ENCODE measurements at places on chromosomes 4 and X.
A peak's percentile ranks its signal among the peaks of the same experiment; 100 is the strongest.

DNA sequence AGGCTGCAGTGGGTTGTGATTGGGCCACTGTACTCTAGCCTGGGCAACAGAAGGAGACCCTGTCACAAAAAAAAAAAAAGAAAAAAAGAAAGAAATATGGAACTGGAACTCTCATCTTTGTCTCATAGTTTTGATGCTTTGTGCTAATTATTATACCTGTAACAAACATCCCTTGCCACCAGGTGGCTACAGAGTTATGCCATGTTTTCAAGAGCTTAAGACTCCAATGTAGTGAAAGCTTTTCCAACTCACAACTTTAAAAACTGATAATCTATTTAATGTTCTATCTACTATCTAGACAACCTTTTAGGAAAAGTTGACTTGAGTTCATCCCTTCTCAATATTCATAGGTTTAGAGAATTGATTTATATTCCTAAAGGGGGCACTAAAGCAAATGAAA, 42.4 kb downstream of the HTR2C start:
- H3K27me3 ChIP-seq, result peaks cover 4% of the 10 kb centered on the region
- DNase-seq, result no peak
- H3K27ac ChIP-seq, result no peak overlapping the region
- no peak overlapping the region for H3K4me3 ChIP-seq

GRCh38 chr4:185346975-185347601, 48.6 kb downstream of the LRP2BP start:
- H3K4me1 ChIP-seq, result no peaks in the 10 kb centered on the region
- no peak overlapping the region for H3K4me3 ChIP-seq
- peaks cover 30% of the 10 kb centered on the region for H3K36me3 ChIP-seq
- no peak for DNase-seq

GRCh38 chr4:158624889-158625478, 46.7 kb downstream of the C4orf46 start:
- H3K36me3 ChIP-seq, result no peaks in the 10 kb centered on the region
- H3K27ac ChIP-seq, result no peak overlapping the region
- DNase-seq, result no peak

- DNase-seq, result no peak
- H3K27me3 ChIP-seq, result no peaks in the 10 kb centered on the region
- no peaks in the 10 kb centered on the region for H3K36me3 ChIP-seq
- no peaks in the 10 kb centered on the region for H3K4me1 ChIP-seq
- H3K27ac ChIP-seq, result no peak overlapping the region
Measured at GRCh38 chrX:116204932-116205331, 34.4 kb downstream of the AGTR2 start.

DNA sequence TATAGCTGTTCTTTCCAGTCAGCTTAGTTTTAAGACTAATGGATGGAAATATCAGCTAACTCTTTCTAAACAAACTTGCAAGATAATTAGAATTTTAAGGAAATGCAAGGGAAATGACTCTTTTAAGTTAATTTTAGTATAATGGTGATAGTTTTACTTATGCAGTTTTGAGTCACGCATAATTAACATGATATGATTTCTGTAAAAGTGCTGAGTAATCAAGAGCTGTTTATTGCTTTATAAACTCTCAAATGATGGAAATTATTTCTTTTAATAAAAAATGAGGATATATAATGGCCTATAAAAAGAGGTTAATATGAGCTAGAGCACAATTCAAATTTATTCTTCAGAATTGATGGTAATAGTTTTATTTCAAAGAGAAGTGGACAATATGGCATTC, 385.9 kb downstream of the GLUD2 start:
- no peaks in the 10 kb centered on the region for H3K4me1 ChIP-seq
- no peak overlapping the region for H3K4me3 ChIP-seq
- no peak overlapping the region for H3K27ac ChIP-seq

GRCh38 chr4:106868381-106869035, 167.6 kb downstream of the DKK2 start:
- H3K27ac ChIP-seq, result no peak overlapping the region
- no peak for DNase-seq
- H3K27me3 ChIP-seq, result no peaks in the 10 kb centered on the region
- no peaks in the 10 kb centered on the region for H3K36me3 ChIP-seq

DNA sequence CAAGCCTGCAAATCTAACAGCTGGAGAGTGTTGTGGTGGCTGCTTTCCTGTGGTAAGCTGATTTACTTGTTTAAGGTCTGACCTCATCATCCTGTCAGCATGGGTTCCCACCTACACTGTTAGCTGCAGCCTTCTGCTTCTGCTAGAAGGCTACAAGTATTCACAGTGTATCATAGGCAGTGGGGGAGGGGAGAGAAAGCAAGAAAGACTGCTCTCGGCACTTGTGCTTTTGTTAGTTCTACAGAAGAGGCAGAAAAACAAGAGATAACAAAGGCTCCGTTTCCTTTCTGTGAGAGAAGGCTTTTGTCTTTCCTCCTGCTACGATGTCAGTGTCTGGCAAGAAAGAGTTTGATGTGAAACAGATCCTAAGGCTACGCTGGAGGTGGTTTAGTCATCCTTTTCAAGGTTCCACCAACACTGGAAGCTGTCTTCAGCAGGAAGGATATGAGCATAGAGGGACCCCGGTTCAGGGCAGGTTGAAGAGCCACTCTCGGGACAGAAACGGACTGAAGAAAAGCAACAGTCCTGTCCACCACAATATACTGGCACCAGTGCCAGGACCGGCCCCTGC, at the start of gene KLHL4:
Gene KLHL4 (plus strand): TSS at position 232 of the 571 bp plus-strand sequence. CDS start 92 bp downstream, at position 324.
- peak within 1 kb of the TSS; percentile 88 for H3K4me3 ChIP-seq
- H3K36me3 ChIP-seq, result no peaks in the 10 kb centered on the region
- DNase-seq, result peak; percentile 69
- peaks cover 17% of the 10 kb centered on the region for H3K4me1 ChIP-seq
- peak within 1 kb of the TSS; percentile 76 for H3K27ac ChIP-seq

- no peak overlapping the region for H3K27ac ChIP-seq
- no peaks in the 10 kb centered on the region for H3K4me1 ChIP-seq
- H3K36me3 ChIP-seq, result no peaks in the 10 kb centered on the region
- H3K27me3 ChIP-seq, result no peaks in the 10 kb centered on the region
- H3K4me3 ChIP-seq, result no peak overlapping the region
- DNase-seq, result no peak
Measured at GRCh38 chr4:137181293-137181899, 350.9 kb downstream of the PCDH18 start.

GRCh38 chr4:180926277-180926676, 1316.9 kb upstream of the TENM3 start:
- DNase-seq, result no peak
- no peaks in the 10 kb centered on the region for H3K36me3 ChIP-seq
- no peak overlapping the region for H3K4me3 ChIP-seq
- H3K27ac ChIP-seq, result no peak overlapping the region
- H3K4me1 ChIP-seq, result no peaks in the 10 kb centered on the region
- no peaks in the 10 kb centered on the region for H3K27me3 ChIP-seq

DNA sequence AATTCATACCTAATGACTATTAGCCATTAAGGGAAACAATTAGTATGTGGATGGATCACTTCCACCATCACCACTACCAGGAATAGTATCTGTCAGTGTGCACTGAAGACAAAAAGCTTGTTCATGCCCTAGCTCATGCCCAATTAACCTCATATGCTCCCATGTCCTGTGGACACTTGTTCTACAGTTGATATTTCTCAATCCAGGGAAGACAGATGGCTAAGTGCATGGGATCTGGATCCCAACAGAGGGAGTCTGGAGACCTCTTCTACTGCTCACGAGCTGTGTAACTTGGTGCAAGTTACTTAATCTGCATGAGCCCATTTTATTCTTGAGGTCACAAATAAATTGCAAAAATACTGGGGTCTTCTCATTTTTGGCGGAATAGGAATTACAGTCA, 23.7 kb downstream of the AMOT start:
- H3K27ac ChIP-seq, result no peak overlapping the region
- DNase-seq, result no peak
- H3K36me3 ChIP-seq, result peaks cover 51% of the 10 kb centered on the region
- no peak overlapping the region for H3K4me3 ChIP-seq

DNA sequence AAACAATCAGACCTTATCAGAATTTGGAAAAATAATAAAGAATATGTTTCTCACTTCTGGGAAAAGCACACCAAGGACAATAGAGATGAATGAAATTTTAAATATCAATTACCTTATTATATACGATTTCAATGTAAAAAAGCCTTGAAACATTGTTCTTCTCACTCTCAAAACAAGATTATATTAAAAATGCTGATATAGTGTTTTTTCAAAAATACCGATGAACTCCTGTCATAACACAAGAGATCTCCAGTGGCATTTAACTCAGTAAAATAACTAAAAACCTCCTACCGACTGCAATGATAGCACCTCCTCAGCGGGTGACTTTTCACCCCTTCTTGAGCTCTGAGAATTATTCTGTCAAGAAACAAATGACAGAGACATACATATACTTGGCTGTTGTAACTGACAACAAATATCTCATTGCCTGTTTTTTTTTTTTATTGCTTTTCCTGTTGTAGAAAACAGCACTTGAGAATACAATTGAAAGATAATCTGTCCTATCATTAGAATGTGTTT, 1237.3 kb downstream of the C4orf33 start:
- DNase-seq, result no peak
- H3K4me1 ChIP-seq, result no peaks in the 10 kb centered on the region
- no peak overlapping the region for H3K27ac ChIP-seq

Data from type B pancreatic cell (in vitro differentiated cells).